ENCODE measurements at places on chromosomes 6 and 20. TPM values are rescaled to one million over a fixed set of nuclear protein-coding genes. Genes with fewer than 3 reads are reported as not detected.

DNA sequence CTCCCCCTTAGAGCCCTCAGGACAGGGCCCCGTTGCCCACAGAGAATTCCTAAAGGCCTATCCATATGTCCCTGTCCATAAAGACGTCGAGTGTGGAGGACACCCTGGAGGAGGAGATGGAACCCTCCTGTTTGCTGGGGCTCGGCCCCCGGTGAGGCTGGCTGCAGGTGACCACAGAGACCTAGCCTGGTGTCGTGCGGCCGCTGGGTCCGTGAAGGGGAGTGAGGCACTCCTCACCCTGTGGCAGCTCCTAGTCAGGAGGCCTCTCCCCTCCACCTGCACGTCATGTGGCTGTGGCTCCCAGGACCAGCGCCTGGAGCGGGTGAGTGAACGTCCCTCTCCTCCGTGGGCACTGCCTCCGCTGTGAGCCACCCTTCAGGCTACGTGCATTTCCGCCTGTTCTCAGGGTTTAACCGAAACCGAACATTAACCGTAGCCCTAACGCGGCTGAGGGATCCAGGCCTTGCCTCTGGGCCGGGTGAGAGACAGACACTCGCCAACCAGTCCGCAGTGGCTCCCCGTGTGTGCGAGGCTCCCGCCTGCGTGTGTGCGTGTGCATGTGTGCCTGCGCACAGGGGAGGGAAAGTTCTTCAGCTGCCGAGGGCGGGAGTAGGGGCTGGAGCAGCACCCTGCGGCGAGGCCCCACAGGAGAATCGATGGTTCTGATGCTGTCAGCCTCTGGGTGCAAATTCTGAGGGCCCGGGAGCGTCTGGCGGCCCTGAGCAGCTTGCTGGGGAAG lies 5.9 kb upstream of the TCEA2 start:
- DNase-seq = no peak

- no peak for DNase-seq
These were observed 82.6 kb downstream of the SLC22A3 start for GRCh38 chr6:160430751-160431150.

- no peak for DNase-seq
These were observed 42.7 kb upstream of the HINT3 start for GRCh38 chr6:125913864-125914351.

GRCh38 chr6:11711984-11712711 lies 66.5 kb downstream of the ADTRP start:
- DNase-seq = no peak

- DNase-seq = no peak
These were observed 19.5 kb downstream of the PHACTR2 start for GRCh38 chr6:143697076-143697800.

DNA sequence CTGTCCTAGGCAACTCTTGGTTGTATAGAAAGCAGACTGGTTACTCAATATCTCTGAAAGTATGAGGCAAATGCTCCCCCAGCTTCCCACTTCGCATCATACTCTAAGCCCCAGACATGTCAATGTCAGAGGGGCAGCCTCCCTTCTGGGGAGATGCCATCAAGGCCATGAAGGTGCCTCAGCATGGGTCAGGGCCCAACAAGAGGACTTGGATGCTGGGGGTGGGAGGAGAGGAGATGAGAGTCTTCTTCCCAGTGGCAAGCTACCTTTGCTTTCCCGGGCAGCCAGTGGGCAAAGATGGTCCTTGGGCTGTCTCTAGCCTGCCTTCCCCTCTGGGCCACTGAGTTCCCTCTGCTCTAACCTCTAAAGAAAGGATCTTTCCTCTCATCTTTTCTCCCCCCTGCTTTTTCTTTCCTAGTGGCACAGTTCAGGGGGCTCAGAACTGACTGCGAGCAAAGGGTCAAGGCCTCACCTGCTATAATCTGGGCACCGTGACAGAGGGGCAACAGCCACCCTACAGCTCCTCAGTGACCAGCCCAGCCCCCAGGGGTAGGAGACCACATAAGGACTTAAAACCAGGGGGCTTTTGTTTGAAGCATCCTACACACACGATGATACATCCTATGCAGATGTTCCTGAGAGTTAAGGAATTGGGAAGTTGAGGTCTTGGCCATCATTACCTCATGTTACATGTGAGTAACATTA lies 26.2 kb downstream of the MOCS1 start:
- DNase-seq = no peak

GRCh38 chr6:108720827-108721226 lies 127.4 kb upstream of the ARMC2 start:
- DNase-seq = no peak

GRCh38 chr6:149860834-149861602 lies 3.1 kb downstream of the LRP11 start:
- no peak for DNase-seq

GRCh38 chr6:47780510-47781356 lies 1.1 kb upstream of the OPN5 start:
- DNase-seq = no peak

Gene HLA-DPB1
- total RNA-seq = 29.8 TPM

Gene SPTLC3
- 5.9 TPM for total RNA-seq

Gene FABP7
- total RNA-seq = not detected

Gene MATN4
- total RNA-seq = not detected

All from Right ventricle myocardium superior (tissue), 1 donor.